ENCODE measurements at places on chromosomes 2 and 18. TPM values are rescaled to one million over a fixed set of nuclear protein-coding genes. Genes with fewer than 3 reads are reported as not detected.
A peak's percentile ranks its signal among the peaks of the same experiment; 100 is the strongest.

DNA sequence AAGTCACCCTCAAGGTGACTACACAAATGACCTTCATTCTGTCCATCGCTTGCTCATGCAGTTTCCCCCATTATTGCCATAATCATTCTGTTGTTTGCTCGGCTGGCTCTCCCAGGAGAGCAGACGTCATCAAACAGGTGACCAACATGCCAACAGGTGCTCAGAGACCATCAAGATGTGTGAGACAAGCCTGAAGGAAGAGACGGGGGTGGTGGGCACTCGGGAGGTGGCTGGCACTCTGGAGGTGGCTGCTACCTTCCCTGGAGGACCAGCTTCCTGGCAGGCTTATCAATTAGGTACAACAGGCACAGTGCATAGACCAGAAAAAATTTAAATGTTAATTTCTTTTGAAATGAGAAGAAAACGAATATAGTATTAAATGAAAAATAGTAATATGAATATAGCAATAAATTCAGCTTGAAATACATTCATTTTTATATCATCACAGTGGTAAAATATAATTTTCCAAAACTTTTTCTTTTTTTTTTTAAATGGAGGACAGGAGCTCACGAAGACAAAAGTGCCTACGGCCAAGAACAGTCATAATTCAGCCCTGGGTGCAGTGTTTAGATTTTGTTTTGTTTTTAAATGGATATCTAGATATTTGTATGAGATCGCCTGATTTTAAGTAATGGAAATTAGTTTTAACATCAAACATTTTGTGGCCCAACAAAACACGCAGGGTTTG is 16.9 kb upstream of the HAAO start:
- DNase-seq: peak; percentile 33

Gene NEB
- total RNA-seq: 3.9 TPM

Gene OTOS
- total RNA-seq: 1.4 TPM

- no peak for DNase-seq
Measured at GRCh38 chr2:183564726-183565125, 440.5 kb downstream of the NUP35 start.

GRCh38 chr18:44853430-44853829 is 172.7 kb downstream of the SETBP1 start:
- DNase-seq: no peak

- peak; percentile 87 for DNase-seq
Measured at GRCh38 chr2:219446101-219446504, 11.5 kb downstream of the SPEG start.

Gene UGT1A3
- total RNA-seq: not detected

- DNase-seq: no peak
Measured at GRCh38 chr2:79576451-79576850, 63.6 kb downstream of the CTNNA2 start.

Gene C2orf66
- total RNA-seq: 1.8 TPM

GRCh38 chr18:57542126-57542525 is 44.4 kb downstream of the FECH start:
- no peak for DNase-seq

GRCh38 chr2:158174495-158174894 is 72.8 kb downstream of the UPP2 start:
- DNase-seq: no peak

All from cerebellum (tissue), 4 donors.